ENCODE measurements at places on chromosomes 1 and 21.

- DNase-seq: peak; percentile 26
These were observed 790 bp downstream of the RPS8 start for GRCh38 chr1:44775930-44776729.

GRCh38 chr1:210814382-210815123 lies 319.4 kb downstream of the KCNH1 start:
- no peak for DNase-seq

DNA sequence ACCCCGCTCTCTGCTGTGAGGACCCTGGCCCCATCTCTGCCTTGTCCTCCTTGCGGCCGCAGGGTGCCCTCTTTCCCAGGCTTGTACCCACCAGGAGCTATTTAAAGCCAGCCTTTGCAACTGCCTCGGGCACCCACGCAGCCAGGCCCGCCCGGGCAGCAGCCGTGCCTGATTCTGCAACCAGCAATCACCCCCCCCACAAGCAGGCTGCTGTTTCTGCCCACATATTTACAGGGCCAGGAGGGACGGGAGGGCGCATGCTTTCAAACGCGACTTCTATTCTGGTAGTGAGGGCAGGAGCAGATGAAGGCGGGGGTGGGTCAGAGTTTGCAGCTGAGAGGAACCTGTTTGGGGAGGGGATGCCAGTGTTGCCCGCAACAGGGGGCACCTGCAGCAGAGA lies 13.6 kb downstream of the GABRD start:
- no peak for DNase-seq

DNA sequence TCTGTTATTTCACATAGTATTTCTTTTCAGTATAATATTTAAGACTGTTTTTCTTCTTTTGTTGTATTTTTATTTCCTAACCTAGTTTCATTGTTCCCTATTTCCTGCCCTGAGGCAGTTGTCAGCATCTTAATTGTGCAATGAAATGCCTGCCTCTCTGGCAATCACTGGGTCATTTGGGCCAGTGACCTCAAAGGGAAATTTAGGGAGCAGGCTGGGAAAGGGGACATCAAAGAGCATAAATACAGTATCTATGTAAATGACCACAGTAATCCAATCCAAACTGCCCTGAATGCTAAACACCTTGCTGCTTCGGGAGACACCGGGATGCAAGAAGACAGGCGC lies 147.8 kb downstream of the TLR5 start:
- peak; percentile 67 for DNase-seq

DNA sequence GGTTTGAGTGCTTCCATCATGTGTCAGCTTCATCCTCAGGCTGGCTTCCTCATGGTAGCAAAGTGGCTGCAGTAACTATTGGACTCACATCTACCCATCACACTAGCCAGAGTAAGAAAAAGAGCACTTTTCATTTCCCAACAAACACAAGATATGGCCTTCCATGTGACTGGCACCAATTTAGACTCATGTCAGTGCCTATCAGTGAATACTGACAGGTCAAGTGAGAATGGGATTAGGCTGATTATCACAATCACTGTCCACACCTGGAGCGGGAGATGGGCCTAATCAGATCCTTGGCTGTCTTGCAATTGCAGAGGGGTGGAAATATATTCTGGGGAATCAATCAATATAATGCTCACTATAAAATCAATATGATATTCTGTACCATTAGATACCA lies 2.9 kb upstream of the RABGAP1L start:
- no peak for DNase-seq

DNA sequence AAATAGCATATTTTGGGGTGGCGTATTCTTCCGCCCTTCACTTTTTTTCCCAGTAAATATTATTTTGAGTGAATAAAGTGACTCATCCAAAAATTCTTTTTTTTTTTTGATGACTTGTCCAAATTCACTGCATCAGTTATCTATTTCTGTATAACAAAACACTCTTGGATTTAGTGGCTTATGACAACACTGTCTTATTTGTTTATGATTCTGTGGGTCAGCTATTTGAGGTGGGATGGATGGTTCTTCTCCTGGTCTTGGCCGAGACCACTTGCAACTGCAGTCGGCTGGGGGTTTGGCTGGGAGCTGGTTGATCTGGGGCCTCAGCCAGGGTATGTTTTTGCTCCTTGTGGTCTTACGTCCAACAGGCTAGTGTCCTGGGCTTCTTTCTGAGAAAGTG lies 39.9 kb upstream of the SRSF10 start:
- no peak for DNase-seq

DNA sequence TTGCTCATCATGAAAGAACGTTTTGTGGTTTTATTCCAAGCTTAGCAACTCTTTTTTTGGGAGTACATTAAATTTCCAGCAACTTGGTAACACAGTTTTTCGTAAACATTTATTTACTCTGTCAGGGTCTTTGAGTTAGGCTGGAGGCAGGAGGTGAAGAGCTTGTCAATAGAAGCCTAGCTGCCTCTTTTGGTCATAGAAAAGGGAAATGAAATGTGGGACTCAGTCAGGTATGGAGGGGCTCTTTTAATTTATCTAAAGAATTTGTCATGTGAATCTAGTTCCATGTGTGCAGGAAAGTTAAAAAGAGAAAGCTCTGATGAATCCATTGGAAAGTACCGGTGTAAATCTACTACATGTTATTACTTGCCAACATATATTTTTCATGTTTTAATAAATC lies 45.9 kb upstream of the PRMT6 start:
- DNase-seq: no peak

GRCh38 chr21:20631633-20632032 lies 366.6 kb upstream of the NCAM2 start:
- DNase-seq: no peak

DNA sequence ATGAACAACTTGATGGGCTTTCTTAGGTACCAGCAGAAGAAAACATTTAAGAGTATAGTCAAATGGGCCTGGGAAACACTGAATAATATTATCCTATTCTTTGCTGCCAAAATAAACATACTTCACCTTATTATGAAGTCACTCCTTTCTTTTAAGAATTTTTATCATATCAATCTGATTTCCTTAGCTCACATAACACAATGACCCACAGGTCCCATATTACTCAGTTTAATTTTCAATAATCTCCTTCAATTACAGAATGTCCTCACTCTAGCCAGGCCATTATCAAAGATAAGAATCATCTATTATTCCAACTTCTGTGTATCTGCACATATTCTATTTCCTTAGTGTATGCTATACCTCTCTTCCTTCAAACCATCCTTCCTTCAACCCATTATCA lies 63.0 kb downstream of the PIGK start:
- no peak for DNase-seq
